Naive thymus-derived CD8-positive, alpha-beta T cell (primary cell): ENCODE measurements at places on chromosomes 7 and 10.

- no peak for DNase-seq
Measured at GRCh38 chr7:40471891-40472290, 337.1 kb downstream of the SUGCT start.

DNA sequence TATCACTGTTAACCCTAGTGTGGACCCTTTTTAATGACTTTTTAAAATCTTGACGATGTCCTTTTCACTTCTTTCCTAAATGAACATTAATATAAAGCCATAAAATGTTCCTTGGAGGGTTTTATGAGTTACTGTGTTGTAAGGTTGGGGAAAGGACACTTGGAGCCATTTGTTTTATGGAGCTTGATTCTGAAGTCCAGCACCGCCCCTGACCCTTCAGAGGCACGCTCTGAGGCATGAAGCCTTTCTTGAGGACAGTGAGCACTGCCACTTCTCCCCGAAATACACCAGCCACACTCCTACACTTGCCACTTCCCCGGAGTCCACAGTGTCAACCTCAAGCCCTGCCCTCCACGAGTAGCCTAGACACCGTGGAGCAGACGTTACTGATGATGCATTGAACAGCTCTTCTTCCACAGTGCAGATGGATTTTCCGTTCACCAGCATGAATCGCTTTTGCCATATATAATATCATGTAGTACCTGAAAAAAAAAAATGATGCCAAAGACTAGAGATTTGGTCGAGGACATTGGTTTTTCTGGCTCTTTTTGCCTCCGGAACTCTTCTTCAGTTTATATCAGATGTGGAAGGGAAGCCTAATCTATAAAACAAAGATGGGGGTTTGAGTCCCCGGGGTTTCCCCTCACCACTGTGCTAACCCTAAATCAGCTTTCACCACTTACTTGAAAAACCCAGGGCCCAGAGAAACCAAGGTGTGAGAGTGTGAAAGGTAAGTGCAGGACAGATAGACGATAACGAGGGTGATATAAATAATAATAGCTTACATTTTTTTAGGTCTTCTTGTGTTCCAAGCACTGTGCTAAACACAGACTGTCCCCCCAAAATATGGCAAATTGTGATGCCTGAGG lies 652.6 kb upstream of the GALNT17 start:
- DNase-seq = no peak

GRCh38 chr10:11245510-11245909 lies 227.8 kb downstream of the CELF2 start:
- no peak for DNase-seq

GRCh38 chr7:36301914-36302771 lies 87.5 kb upstream of the ANLN start:
- no peak for DNase-seq

GRCh38 chr10:133309720-133310398 lies 1.1 kb downstream of the ZNF511 start:
- no peak for DNase-seq

GRCh38 chr7:134874407-134874806 lies 95.0 kb downstream of the CALD1 start:
- DNase-seq = no peak

GRCh38 chr10:21687266-21688008 lies 153.4 kb downstream of the MLLT10 start:
- DNase-seq = no peak

DNA sequence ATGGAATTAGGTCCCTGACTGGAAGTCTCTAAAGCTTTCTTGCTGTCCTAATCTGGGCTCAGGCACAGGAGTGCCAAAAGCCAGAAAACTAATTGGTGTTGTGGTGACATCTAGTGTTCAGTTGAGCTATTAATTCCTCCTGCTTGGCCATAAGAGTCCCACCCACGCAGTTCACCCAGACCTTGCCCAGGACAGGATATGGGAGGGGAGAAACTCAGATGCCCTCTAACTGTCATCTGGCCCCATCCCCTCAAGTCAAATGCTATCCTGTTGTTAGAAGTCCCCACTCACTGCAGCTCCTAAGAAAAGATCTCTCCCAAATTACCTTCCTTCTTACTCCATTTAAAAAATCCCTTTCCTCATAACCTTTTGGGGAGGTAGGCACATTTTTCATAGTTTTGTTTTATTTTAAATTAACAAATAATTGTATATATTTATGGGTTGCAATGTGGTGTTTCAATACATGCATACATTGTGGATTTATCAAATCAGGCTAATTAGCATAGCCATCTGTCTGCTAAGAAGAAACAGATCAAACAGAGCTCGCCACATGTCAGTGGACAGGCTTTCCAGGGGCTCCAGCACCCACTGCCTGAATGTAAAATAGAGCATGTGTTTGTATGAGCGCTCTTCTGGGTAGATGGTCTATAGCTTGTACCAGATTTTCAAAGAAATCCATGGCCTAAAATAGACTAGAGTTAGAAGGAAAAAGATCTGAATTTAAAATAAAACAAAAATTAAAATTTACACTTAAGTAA lies 84.0 kb downstream of the GSAP start:
- DNase-seq = peak; percentile 22

GRCh38 chr7:132771301-132771730 lies 195.0 kb upstream of the PLXNA4 start:
- DNase-seq = peak; percentile 27

GRCh38 chr7:139548302-139549028 lies 25.0 kb downstream of the CLEC2L start:
- no peak for DNase-seq

GRCh38 chr10:92849234-92849525 lies 860 bp downstream of the EXOC6 start:
- no peak for DNase-seq

GRCh38 chr10:69807122-69807521 lies 5.4 kb downstream of the COL13A1 start:
- DNase-seq = no peak

GRCh38 chr10:31782701-31783100 lies 145.9 kb downstream of the ARHGAP12 start:
- DNase-seq = no peak

DNA sequence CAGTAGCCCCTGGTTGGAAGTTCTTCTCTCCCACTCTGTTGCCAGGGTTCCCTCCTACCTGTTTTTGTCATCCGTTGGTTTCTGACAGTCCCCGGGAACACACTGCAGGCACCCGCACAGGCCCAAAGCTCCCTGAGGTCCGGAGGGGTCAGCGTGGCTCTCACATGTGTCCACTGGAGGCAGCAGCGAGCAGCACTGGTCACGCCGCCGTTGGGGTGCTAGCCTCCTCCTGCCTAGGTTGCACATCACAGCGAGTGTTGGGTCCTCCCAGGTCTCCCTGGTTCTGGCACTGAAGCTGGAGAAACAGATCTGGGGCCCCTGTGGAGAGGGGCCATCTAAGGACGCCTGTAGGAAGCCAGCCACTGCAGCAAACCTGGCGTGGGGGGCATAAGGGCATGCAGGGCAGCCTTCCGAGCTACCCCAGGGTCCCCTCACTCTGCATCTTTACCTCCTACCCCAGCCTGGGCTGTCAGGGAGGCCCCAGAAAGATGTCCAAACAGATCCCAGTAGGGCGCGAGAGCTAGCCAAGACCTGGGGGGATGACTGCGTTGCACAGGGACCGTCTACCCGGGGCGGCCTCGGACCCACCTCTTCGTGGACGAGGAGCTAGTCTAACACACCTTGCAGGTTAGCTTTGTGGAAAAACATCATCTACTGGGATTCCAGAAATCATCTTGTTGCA lies 28.9 kb downstream of the LRRC27 start:
- DNase-seq = no peak

GRCh38 chr10:7117177-7117799 lies 293.5 kb downstream of the SFMBT2 start:
- DNase-seq = no peak

DNA sequence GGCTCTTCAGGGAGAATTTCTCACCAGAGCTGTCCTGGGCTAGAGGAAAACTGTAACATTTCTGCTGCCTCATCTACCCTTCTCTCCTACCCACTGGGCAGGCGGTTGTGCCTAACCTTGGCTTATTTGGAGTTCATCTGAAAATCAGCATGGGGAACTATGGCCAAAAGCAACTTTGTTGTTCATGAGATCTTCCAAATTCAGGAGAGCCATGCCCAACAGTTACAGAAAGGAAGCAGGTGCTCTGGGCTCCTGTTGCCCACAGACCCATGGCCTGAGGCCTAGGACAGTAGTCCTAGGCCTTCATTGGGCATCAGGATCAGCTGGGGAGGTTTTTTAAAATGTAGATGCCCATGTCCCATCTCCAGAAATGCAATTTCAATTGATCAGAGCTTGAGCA lies 85.2 kb downstream of the GRID1 start:
- no peak for DNase-seq

GRCh38 chr7:4791738-4792536 lies 16.5 kb downstream of the AP5Z1 start:
- DNase-seq = peak; percentile 80

DNA sequence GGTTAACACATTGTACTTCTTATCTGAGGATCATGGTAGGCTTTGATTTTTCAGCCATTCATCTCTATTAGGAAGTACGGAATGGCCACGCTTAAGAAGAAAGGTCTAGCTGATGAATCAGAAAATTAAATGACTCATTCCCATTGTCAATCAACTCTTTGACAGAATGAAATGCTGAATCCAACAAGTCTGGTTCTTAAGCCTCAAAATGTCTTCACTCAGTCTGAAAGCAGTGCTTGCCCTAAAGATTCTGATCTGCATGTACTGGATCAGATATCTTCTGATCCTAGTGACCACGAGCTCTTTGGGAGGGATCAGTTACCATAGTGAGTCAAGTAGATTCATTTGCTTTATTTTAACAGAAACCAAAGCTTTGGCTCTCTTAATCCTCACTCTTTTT lies 5.7 kb upstream of the CELF2 start:
- DNase-seq = no peak

- DNase-seq = no peak
Measured at GRCh38 chr10:47062441-47063200, 151.4 kb downstream of the PTPN20 start.

DNA sequence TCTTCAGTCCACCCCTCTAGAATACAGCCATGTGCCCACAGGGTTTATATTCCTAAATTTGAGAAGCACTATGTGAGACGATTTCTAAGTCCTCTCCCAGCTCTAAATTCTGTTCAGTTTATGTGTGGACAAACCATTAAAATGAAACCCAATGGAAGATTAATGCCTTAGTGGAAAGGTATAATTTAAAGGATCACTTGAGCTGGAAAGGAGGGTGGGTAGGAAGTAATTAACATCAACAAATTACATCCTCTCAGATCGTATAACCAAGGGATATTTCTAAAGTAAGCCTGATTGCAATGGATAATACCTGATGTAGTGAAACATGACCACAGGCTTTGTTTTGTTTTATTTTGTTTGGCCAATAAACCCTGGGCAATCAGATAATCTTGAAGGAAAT lies 511.0 kb upstream of the COBL start:
- DNase-seq = no peak

DNA sequence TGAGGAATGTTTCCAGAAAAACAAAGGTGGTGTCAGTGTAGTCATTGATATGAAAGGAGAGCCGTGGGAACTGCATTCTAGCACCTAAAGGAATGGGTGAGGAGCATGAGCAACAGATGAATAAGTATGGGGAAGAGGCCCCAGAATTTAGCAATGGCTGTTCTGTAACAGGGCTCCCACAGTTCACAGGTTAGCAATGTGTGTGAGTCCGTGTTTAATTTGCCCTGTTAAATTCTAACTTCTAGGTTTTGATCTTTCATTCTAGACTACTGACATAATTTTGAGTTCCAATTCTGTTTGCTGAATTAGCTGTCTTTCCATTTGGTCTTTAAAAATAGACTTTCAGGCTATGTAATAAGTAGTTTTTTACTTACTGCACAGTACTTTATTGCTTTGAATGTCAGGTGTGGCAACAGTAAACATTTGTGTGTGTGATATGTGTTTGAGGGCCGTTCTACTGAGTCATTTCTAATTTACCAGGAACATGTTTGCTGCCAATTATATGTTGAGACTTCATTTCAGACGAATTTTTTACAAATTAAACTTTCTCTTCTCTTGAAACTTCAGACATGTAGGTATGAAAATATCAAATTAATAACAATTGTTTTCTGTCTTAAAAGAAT lies 8.8 kb downstream of the STK17A start:
- DNase-seq = no peak

GRCh38 chr7:33742521-33742920 lies 162.8 kb upstream of the BMPER start:
- DNase-seq = no peak

GRCh38 chr7:27941522-27941921 lies 201.6 kb downstream of the TAX1BP1 start:
- no peak for DNase-seq

GRCh38 chr7:115911465-115911864 lies 119.1 kb downstream of the TFEC start:
- DNase-seq = no peak

DNA sequence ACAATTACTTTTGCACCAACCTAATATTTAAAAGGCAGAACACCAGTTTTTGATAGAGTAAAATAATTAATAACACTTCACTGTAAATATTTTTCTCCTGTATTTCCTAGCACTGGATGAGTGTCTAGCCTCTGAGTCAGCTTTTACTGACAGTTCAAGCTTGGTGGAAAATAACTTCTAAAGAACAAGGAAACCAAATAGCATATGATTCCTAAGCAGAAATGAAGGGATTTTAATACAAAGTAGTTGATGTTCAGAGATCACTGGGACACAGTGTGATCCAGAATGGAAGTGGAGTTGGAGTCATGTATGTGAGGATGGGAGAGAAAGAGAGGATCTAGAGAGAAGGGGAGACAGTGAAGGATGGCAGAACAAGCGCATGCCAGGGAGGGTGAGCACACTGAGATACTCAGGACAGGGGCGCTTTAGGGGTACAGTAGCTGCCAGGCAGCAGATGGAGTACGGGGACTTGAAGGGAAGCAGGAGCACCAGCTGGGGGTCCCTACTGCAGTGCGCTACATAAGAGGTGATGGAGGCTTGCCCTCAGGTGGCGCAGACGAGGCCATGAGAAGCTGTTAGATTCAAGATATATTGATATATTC lies 117.9 kb upstream of the KLF6 start:
- no peak for DNase-seq

DNA sequence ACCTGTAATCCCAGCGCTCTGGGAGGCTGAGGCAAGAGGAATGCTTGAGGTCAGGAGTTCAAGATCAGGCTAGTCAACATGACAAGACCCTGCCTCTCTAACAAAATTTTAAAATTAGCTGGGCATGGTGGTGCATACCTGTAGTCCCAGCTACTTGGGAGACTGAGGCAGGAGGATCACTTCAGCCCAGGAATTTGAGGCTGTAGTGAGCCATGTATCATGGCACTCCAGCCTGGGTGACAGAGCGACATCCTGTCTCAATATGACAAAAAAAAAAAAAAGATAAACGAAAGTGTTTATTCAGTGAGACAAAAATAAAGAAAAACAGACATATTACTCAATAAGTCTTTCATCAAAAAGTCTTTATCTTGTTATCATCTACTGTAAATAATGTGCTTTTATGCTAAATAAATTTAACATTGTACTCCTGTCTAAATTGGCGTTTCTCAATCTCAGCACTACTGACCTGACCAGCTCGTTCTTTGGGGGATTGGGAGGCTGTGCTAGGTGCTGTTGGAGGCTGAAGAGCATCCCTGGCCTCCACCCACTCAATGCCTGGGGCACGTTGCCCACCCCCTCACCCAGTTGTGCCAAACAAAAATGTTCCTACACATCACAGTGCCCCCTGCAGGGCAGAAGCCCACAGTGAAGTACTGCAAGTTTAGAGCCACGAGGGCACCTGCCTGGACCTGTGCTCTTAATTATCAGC lies 57.7 kb downstream of the NCAPG2 start:
- DNase-seq = no peak

- no peak for DNase-seq
Measured at GRCh38 chr7:134029-134428, 58.3 kb upstream of the FAM20C start.
